ENCODE measurements at places on chromosomes 6 and 20.

DNA sequence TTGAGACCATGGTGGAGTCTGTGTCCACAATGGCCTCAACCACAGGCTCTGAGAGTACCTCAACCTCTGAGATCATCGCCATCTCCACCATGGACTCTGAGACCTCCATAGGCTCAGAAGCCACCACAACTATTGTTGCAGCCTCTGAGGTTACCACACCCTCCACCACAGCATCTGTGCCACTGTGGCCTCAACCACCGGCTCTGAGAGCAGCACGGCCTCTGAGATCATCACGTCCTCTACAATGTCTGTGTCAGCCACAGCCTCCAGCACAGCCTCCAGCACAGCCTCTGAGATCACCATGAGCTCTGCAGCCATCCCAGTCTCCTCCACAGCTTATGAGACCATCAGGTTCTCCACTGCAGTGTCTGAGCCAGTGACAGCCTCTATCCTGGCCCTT is 19.4 kb upstream of the MUC21 start:
- DNase-seq: no peak

- no peak for DNase-seq
Measured at GRCh38 chr6:137683916-137684315, 183.1 kb upstream of the TNFAIP3 start.

DNA sequence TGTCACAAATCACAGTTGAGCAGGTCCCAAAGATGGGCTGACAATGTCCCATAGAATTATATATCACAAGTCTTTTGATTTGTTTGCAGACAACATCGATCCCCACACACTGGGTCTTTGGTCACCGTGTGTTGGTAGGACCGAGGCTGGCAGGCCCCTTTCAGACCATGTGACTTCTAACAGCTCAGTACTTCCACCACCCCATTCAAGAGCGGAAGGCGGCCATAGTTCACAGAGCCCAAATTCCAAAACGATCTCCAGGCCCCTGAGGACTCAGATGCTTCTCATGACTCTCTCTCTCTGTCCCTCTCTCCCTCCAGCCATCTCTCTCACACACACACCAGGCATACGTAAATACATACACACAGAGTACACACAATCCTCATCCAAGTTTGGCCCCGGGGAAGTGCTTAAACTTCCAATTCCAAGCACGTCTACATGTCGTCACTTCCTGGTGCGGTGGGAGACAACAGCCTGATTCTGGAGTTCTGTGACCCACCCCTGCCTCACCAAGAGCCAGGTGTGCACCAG is 155.9 kb upstream of the INSM1 start:
- DNase-seq: no peak

DNA sequence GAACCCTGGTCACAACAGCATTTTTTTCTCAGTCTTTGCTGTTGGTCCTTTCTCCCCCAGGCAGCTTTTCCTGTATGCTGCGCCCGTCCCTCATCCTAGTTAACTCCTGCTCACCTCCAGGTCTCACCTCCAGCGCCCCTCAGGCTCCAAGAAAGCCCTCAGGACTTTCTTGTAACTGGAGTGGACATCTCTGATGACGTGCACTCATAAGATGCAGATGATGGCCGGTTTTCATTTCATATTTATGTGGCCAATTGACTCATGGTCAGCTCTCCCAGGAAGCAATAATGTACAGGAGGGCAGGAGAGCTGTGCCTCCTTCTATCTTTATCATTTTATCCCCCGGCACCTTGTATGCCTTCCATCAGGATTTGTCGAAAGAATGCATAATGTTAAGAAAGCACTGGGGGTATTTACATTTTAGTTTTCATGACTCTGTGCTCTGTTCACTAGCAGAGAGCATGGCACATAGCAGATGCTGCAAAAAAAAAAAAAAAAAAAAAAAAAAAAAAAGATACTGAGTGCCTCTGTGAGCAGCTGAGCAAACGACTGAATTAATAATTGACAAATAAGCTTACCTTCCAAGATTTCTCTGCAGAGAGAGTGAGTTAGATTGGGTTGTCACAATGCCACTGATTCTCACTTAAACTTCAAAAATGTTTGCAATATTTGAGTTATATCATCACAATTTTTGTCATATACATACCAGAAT is 170.2 kb downstream of the DOK5 start:
- DNase-seq: no peak

DNA sequence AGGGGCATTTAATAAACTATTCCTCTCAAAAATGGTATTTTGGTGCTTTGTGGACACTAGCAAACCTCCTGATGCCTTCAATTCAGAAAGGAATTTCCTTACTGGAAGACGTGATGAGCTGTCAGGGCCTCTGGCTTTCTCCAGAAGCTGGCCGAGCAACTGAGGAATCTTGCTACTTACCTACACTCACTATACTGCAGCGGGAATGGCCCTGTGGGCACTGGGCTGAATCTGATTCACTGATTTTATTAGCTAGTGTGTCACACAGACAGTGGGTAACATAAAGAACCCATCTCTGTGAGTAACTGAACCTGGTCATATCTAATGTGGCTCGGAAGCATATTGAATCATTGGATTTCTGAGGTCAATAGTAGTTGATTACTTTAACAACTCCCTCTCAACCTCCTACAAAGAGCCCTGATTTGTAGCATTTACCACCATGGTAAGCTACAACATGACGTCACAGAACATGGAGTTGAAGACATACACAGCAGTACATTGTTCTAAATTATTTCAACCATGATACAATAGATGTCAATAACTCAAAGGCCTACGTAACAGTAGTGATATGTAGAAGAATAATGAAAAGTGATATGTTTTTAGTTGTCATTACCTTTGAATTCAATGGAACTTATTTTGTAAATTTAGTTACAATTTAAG is 232.1 kb downstream of the SYNE1 start:
- no peak for DNase-seq

- DNase-seq: no peak
Measured at GRCh38 chr6:137640086-137640485, 145.9 kb upstream of the OLIG3 start.

DNA sequence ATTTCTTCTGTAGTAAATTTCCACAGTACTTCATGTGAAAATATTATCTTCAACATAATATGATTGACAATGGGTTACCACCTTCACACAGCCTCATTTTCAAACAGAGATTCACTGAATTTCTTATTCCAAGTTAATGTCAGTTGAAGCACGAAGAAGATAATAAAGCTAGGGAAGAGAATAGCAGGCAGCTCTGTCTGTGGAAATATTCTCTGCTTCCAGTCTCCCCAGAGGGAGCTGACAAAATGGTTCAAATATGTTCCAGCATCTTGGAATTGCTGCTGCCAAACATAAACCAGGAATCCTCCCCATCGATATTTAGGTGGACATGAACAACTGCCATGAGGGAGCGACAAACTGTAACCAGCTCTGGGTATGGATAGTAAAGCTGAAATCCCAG is 224.8 kb downstream of the GJA1 start:
- DNase-seq: no peak

DNA sequence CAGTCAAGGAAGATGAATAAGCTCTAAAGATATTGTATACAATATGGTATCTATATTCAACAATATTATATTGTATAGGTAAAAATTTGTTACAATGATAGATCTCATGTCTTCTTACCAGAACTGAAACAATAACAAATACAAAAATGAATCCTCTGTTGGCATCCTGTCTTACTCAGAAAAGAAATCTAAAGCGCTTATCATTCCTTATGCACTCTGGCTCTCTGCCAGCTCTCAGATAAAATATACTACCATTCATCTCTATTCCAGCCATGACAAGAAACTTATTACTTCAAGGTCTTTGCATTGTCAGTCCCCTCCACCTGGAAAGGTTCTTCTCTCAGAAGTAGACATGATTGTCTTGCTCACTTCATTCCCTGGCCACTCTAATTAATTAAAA is 138.6 kb downstream of the THEMIS start:
- no peak for DNase-seq

- DNase-seq: no peak
Measured at GRCh38 chr6:122182061-122182460, 217.4 kb upstream of the HSF2 start.

DNA sequence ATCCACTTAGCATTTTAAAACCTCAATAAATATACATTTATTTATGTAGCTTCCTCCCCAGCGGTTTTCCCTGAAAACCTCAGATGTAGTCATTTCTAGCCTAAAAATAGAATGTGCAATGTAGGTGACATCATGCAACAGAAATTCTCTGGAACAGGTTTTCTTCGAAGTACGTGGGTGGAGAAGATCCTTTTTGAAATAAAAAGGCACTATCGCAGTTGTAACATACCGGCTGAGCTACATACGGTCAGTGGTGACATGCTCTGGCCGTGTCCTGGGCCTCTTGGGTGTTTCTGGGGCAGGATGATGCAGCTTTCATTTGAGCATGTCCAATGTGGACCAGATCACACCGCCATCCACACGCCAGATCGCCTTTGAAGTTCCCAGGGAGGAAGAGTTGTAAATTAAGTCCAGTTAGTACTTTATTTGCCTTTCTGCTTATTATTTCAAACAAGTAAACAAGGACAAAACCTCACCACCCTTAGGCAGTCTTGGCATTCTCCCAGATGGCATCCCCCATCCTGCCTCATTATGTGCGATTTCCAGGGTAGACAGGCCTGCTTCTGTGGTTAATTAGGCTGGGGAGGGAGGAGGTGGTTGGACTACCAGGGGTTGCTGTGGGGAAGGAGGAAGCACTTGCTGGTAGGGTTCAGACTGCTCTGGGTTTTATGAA is 109.5 kb upstream of the CLDN20 start:
- DNase-seq: peak; percentile 81

DNA sequence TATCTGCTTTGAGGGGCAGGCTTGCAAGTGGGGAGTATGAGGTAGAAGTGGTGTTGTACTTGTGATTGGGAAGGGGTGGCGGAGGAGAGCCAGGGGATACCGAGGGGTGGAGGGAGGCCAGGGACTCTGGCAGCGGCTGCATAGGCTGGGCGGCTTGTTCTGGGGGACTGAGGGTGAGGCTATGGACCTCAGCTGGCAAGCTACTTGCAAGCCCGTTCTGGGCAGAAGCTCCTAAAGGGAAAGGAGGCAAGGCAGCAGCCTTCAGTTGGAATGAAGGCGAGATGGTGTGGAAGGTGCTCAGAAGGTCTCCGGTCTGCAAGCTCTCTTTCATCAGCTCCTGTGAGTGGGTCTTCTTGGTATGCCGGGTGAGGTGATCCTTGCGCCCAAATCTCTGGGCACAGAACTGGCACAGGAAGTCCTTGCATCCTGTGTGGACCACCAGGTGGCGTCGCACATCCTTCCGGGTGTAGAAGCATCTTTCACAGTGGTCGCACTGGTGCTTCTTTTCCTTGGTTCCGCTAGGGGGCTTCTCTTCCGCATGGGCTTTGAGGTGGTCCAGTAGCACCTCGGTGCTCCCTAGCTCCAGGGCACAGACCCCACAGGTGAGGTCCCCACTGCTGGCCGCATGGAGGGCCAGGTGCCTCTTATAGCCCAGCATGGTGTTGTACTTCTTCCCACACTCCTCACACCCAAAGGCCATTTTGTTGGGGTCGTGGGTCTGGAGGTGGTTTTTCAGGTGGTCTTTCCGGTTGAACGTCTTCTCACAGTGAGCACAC is 66.0 kb downstream of the PLAGL1 start:
- DNase-seq: peak; percentile 32

GRCh38 chr6:5335020-5335419 is 73.7 kb downstream of the FARS2 start:
- no peak for DNase-seq

- no peak for DNase-seq
Measured at GRCh38 chr6:51926125-51926524, 161.3 kb downstream of the PKHD1 start.

DNA sequence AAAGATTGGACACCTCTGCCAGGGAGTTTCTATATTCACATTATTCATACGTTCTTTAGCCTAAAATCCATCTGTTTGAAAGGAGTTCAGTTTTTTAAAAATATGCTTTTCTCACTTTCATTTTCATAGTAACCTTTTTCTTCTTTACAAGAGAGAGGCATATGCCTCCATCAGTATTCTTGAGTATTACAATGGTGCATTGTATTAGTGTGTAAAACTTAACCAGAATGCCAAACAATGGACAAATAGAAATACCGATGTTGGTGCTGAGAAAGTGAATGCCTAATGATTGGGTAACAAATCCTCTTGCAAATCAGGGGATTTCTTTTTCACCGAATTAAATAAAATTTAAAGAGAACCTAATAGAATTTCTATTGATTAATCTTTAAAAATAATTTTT is 163.2 kb upstream of the LAMA2 start:
- DNase-seq: no peak

DNA sequence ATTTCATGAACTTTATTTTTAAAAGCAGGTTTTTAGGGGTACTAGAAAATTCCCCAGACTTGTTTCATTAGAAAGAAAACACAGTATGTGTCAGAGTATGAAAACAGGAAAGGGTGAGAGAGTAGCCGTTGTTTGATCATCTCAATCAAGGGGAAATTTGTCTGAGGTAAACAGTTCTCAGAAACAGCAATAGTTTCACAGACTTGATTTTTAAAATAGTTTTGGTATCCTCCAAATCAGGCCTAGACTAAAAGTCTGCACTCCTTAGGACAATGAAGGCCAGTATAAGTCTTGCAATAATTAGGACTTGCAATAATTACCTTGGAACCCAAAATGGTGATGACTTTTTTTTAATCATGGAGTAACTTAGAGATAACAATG is 176.6 kb upstream of the TAB2 start:
- no peak for DNase-seq

DNA sequence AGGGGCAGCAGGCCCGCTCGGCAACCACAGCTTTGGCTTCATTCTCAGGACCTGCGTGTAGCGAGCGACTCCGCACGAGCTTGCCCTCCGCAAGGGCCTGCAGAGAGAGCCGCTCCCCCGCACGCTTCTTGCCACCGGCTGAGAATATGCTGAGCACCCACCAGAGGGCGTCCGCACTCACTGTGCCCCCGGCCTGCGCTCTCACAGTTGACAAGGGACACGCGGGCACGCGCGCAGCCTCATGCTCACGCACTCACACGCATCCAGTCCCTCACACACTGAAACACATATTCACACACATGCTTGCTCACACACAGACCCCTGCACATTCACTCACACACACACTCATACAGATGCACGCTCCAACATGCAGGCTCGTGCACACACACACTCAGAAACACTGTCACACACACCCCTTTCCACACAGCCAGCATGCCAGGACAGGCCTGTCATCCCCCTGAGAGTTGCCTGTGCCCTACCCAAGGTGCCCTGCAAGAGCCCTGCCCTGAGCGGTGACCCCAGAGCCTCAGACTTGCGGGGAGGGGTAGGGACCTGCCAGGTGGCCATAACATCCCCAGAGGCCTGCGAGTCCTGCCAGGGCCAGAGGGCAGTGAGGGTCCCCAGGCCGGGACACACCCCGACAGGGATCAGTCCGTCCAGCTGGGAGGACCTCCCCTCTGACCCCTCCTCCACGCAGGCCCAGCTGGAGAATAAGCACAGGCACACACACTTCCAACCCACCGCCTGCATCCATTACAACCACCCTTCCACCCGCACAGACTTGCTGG is 174.1 kb downstream of the BMP7 start:
- no peak for DNase-seq

DNA sequence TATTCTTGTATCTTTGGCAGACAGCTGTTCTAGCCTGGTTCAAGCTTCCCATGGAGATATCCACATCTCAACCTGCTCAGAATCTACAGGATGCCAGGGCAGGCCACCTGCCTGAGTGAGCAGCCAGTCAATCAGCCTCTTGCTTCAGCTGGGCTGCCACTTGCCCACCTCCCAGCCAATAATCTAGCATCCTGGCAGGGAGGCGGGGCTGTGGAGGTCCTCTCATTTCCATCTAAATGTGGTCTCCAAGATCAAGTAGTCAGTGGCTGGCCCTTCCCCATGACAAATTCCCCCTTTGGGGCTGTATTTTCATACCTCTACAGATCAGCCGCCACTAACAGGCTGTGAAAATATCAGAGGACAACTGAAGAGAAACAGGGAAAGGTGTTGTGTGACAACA is 33.0 kb upstream of the SPDEF start:
- DNase-seq: no peak

GRCh38 chr6:87916446-87916845 is 131.2 kb upstream of the SPACA1 start:
- no peak for DNase-seq
